Heart left ventricle (tissue), 16 donors: ENCODE measurements at places on chromosomes 2 and 18. TPM values are rescaled to one million over a fixed set of nuclear protein-coding genes. Genes with fewer than 3 reads are reported as not detected.

The SLC40A1 gene
- 42.9 TPM for total RNA-seq

The TP53I3 gene
- total RNA-seq: 9.6 TPM

DNA sequence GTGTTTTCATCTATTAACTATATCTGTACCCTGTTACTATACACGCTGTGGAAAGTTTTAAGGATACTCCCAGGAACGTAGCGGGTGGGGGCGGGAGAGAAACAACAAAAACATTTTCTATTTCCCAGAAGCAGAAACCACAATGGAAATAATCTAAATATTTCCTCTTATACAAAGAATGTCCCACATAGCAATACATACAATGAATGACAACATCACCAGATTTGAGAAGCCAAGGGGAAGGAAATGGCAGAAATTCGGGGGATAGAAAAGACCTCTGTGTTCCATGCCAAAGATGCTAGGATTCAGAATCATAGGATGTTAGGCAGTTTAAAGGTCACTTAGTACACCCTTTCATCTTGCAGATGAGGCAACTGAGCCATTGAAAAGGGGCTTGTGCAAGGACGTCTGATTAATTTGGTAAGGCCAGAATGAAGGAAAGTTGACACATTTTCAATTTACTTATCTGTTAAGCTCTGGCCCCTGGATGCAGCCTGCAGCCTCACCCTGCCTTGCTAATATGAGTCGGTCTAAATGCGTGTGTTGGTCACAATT lies 41.1 kb upstream of the SCYGR1 start:
- DNase-seq: no peak

GRCh38 chr2:60400462-60401246 lies 152.8 kb downstream of the BCL11A start:
- no peak for DNase-seq

The KHK gene
- 1.8 TPM for total RNA-seq

The YWHAQ gene
- total RNA-seq: 213 TPM

The CPLX4 gene
- total RNA-seq: not detected

GRCh38 chr18:46660957-46661749 lies 4.1 kb upstream of the LOXHD1 start:
- DNase-seq: no peak

GRCh38 chr2:222241128-222241870 lies 57.5 kb downstream of the PAX3 start:
- DNase-seq: no peak

GRCh38 chr2:200077210-200077650 lies 121.8 kb downstream of the MAIP1 start:
- no peak for DNase-seq

The EN1 gene
- not detected for total RNA-seq

- DNase-seq: no peak
Observed at GRCh38 chr2:37713258-37713700, 41.8 kb upstream of the CDC42EP3 start.
